Stimulated activated CD4-positive, alpha-beta T cell treated with anti-CD3 and anti-CD28 coated beads, Interleukin-15, amount 100 ng/mL, for 1 hour (primary cell): ENCODE measurements at places on chromosomes 1 and 21.

GRCh38 chr1:62265956-62266935, 53.0 kb downstream of the KANK4 start:
- DNase-seq: no peak

DNA sequence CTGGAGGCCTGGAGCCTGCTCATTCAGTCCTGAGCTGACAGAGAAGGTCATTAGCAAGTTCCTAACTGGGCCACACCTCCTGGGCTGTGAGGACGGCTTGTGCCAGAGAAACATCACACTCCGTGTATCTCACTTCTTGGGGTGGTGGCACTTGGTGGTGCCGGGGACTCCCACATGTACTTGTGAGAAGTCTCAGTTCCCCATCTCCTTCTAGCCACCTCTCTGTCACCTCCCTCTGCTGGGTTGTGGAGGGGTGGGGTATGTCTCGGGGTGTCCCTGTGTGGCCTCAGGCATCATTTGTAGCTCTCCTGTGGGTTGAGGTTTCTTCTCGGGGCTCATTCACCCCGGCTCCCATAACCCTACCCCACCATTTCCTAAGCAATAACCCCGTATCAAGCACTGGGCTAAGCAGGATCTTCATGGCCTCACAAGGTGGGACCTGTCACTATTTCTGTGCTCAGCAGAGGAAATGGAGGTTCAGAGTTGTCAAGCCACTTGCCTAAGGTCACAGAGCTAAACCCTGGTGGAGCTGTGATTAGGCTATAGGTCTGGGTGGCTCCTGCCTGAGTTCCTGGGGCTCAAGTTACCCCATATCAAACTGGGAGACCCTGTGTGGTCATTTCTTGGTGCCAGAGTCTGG, 62.5 kb downstream of the UBIAD1 start:
- no peak for DNase-seq

GRCh38 chr1:190205713-190206112, 272.0 kb downstream of the BRINP3 start:
- no peak for DNase-seq

GRCh38 chr1:19234224-19234623, 17.1 kb downstream of the EMC1 start:
- DNase-seq: no peak

GRCh38 chr1:236175642-236176336, 33.5 kb downstream of the GPR137B start:
- DNase-seq: no peak

GRCh38 chr21:20661745-20662422, 336.3 kb upstream of the NCAM2 start:
- DNase-seq: no peak

DNA sequence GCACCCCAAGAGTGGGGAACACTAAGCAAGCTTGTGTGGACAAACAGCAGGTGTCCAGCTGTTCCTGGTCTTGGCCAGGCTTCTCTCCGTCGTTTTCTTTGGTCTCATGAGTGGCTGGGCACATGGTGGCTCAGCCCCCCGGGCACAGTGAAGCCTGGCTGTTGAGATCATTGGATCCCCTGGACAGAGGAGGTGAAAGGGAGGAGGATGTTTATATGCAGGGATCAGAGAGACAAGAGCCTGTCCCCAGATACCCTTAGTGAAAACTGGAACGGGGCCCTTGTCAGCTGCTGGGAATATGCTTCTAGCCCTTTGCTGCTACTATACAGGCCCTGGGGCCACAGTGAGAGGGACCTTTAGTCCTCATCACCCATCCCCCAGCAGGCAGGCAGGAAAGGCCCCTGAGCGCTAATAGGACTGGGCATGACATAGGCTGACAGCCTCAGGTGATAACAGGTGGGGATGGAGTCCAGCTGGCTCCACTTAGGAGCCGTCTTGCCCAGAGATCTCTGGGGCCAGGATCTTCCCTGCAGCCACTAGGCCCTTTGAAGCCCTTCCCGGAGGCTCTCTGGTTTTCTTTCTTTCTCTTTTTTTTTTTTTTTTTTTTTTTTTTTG, 16.4 kb downstream of the EPHA8 start:
- DNase-seq: no peak

- DNase-seq: no peak
These were observed 77.5 kb downstream of the TPR start for GRCh38 chr1:186297439-186298045.

- no peak for DNase-seq
These were observed 45.9 kb downstream of the COQ8A start for GRCh38 chr1:226985839-226986463.

- no peak for DNase-seq
These were observed 59.4 kb downstream of the SYT6 start for GRCh38 chr1:114094363-114094634.

DNA sequence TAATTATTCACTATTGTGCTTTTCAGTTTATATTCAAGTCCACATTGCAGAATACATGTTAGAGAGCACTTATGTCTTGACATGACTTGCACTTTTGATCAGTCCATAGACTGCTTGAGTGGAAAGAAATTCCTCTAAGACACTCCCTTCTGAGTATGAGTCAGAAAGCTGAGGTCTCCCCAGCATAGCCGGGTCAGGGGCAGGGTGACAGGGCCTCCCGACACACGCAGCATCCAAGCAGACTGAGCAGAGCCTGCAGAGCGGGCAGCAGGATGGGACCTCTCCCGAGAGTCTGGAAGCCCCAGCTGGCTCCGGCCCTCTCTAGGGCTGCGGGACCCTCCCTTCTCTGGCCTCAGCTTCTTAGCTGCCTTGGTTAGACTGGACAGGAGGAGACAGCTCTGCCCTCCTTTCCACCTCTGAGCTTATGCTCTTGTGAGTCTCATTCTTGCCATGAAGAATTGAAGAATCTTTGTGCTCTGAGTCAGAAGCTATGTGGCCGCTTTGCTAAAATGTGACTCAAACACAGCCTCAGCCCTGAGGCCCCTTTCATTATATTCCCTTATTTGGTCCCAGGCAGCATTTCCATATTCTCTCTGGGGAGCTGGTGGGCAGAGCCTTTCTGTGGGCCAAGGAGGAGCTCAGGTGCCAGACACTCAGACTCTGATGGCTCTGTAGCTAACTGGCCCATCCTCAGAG, 11.2 kb upstream of the CAPN2 start:
- DNase-seq: no peak

DNA sequence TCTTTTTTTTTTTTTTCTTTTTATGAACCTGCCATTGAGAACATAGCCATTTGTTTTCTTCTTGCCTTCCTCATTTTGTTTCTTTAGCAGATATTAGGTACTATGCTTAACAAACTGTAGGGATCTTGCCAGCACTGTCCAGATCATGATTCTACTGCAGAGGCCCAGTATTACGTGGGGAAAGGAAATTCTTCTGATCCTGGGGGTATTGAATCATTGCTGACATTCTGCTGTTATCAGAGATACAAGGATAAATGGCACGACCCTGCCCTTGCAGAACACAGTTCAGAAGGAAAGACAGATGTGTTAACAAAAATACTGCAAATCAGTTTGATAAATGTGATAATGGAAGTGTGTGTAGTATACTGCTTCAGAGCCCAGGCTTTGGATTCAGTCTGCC, 56.2 kb downstream of the BTBD8 start:
- DNase-seq: no peak

DNA sequence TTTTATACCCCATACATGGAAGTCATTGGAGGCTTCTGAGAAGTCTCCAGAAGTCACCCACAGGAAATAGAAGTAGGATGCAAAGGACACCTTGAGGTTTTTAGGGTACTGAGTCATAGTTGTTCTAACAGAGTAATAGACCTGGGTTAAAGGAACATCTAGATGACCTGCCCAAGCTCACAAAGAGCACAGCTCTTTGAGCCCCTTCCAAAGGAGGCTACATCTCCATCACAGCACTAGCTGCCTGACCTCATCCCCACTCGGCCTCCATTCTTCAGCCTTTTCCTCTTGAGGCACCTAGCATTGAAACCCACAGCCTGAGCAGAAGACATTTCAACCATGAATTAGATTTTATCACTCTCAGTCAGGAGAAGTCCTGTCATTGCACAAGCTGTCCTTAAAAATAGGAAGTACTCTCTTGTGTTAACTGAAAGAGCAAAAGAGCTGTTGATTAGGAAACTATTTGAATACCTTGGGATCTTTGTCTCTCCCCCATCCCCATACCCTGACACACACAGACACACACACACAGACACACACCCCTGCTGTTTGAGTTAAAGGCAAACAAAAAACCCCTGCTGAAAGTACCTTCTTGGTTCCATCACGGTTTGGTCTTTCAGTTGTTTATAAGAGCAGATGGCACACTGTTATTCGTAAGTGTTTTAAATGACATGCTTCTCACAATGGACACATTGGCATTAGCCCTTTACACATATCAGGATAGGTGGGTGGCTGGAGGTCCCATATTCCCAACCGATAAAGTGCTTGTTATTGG, 22.2 kb downstream of the MKNK1 start:
- no peak for DNase-seq

GRCh38 chr1:66341446-66342089, 192.4 kb upstream of the SGIP1 start:
- no peak for DNase-seq

GRCh38 chr1:177181631-177182291, 11.0 kb downstream of the BRINP2 start:
- DNase-seq: no peak

- no peak for DNase-seq
These were observed 88.6 kb downstream of the ZBTB18 start for GRCh38 chr1:244139655-244140054.

GRCh38 chr1:236497908-236498307, 25.9 kb upstream of the LGALS8 start:
- no peak for DNase-seq

DNA sequence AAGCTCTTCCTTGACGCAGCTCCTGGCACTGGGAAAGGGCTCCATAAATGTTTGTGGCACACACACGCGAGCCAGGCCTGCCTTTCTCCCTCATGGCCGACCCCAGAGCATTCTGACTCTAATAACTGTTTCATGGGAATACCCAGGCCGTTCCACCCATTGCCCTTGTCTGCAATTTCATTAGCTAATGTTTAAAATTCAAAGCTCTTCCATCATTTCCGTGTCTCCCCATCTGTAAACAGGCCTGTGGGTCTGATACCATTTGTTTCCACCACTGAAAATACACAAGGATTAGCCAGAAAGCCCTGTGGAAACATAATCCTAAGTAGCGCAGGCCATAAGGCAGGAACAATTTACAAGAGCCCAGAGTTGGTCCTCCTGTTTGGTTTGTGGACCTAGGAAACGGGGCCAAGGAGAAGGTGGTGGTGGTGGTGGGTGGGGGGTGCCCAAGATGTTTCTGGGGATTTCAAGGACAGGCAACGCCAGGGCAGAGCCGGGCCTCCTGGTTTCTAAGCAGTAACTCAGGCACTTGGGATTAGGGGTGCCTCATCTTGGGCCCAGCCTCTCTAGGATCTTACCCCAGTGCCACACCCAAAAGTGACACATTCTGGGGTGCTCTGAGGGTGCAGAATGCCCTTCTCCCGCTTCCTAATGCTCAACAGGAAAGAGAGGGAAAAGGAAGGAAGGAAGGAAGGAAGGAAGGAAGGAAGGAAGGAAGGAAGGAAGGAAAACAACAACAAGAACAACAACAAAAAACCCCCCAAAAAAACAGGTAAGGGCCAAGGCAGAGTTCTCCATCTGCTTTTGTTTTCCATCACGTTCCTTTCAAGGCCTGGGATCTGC, 79.4 kb downstream of the SSBP3 start:
- no peak for DNase-seq

DNA sequence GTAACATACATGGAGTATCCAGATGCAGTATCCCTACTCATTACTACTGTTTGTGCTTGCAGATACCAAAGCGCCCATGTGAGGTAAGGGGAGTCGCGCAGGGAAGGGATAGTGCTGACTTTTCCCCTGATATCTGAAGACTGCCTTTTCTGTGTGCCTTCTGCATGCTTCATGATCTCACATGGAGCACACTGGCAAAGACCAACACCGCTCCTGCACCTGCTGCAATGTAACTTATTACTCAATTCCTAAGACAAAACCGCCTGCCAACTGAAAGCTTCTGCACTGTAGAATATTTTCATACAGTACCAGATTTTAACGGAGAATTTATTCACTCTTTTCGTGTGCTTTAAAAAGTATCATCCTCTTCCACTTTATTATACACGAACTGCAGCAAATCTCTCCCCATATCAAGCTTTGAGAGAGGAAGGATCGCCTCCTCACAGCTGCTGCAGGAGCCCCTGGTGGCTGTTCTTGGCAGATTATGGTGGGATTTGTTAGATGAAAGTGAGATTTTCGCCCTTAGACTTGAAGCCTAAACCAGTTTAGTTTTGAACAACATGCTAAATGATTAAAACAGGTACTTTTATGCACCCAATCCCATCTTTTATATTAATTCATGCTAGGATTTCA, 99.1 kb downstream of the PTPN14 start:
- DNase-seq: no peak

DNA sequence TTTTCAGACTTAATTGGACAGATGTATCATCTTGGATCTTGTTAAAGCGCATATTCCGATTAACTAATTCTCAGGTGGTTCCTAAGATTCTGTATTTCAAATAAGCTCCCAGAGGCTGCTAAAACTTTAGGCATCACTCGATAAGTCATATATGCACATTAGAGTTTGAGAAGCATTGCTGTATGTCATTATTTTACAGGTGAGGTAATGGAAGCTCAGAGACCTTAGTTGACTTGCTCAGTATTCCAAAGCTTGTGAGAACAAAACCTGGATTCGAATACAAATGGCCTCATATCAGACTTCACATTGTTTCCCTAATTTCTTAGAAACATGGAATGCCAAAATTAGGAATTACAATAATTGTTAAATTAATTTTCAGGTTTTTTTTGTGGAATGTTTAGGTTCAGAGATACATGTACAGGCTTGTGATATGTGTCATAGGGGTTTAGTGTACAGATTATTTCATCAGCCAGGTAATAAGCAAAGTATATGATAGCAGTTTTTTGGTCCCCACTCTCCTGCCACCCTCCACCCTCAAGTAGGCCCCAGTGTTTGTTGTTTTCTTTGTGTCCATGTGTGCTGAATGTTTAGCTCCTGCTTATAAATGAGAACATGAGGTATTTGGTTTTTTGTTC, 96.8 kb downstream of the XPR1 start:
- DNase-seq: no peak

DNA sequence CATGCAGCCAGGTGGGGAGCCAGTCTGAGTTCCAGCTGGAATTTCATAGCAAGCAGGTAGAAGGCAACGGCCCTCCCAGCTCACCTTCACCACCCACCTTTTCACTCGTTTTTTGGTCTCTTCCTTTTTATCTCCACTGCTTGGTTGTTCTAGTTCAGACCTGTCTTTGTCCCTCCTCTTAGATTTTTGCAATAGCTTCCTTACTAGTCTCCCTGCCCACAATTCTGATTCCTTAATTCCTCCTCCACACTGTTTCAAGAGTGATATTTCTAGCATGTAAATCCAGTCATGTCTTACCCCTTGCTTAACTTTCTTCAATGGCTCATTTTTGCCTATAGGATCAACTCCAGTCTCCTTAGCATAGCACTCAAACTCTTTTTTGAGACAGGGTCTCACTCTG, 119.6 kb downstream of the TMEM53 start:
- no peak for DNase-seq

DNA sequence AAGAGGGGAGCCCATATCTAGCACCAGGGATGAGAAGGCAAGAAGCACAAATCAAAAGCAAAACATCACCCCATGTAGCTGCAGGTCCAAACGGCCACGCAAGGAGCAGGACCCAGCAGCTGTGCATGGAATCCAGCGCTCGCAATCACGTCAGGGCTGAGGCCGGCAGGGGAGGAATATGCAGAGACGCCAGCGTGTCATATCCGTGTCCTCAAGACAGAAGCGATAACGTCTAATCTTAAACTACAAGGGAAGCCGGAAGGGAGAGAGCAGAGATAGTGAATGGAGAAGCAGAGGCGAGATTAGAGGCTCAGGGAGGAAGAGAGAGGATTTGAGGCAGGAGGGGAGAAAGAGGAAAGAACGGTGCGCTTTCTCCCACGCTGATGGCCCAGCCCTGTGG, 39.1 kb downstream of the FBXO2 start:
- no peak for DNase-seq

- no peak for DNase-seq
These were observed 125.3 kb downstream of the DISP1 start for GRCh38 chr1:222940095-222940494.
